ENCODE measurements at places on chromosomes 13 and 19.

DNA sequence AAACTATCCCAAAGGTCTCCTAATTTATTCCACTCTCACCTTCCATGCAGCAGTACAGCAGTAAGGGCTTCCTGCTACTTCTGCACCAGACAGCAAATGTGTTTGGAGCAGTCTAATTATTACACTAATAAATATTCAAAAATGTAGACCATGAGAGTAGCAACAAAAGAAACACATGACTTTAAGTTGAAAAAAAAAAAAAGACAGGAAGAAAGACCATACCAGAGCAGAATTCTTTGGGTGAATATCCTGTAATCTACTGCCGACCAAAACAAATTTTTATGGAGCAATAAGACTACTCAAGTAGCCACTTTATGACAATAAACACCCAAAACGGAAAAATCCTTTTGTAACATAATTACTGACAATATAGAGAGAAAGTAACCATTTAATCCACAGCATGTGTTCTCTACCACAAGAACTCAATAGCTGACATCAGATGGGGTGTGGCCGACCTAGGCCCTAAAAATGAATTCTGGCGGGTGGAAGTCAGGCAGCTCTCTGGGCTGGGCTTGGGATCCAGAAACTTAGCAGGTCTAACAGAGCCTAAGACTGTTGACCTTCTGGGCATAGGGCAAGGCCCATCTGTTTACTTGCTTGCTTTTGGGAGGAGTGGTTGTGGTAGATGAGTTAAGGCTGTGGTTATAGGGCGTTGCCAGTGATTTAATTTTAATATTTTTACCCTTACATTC is 4.6 kb downstream of the KLF12 start:
- no peak for DNase-seq

- no peak for DNase-seq
These were observed 9.6 kb upstream of the KL start for GRCh38 chr13:33006638-33007037.

DNA sequence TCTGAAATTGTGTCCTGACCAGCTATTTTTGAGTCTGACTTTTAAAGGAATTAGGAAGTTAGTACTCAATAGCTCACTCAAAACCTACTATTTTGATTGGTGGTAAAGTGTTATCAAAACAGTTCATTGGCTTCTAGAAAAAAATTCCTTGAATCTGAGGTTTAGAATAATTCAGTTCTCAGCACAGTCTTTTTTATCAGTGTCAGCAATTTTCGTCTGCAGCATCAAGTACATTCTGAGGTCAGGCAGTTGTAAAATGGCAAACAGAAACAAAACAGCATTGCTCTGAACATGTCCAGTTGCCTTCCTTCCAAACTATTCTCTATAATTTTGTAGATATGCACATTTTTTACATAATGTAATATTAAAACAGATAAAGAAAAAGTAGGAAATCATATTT is 1644.1 kb downstream of the SLITRK5 start:
- no peak for DNase-seq

DNA sequence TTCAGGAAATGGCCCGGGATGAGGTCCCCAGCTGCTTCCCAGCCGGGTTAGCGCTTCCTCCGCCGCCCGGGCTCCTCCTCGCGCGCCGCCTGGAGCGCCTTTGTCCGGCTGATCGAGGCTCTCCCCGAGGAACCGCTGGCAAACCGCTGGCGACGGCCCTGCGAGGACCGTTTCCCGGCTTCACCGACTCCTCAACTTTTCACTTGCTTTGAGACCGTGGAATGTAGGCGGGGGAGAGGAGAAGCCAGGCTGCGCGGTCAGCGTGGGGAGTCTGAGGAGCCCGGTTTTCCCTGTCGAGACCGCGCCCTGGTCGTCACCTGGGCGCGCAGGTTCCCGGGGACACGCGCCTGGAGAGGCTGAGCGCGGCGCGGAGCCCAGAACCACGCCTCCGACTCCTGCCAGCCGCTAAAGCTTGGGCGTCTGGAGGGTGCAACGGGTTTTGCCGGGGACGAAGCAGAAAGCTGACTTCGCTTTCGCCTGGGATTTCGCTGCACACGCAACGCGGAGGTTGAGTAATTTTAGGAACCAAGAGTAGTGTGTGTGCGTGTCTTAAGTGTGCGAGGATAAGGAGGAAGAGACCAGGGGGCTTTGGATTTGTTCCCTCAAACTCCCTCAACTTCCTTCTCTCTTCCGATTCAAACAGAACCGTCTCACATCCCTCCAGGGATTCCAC is 7.3 kb upstream of the DGKH start:
- DNase-seq, result peak; percentile 57

DNA sequence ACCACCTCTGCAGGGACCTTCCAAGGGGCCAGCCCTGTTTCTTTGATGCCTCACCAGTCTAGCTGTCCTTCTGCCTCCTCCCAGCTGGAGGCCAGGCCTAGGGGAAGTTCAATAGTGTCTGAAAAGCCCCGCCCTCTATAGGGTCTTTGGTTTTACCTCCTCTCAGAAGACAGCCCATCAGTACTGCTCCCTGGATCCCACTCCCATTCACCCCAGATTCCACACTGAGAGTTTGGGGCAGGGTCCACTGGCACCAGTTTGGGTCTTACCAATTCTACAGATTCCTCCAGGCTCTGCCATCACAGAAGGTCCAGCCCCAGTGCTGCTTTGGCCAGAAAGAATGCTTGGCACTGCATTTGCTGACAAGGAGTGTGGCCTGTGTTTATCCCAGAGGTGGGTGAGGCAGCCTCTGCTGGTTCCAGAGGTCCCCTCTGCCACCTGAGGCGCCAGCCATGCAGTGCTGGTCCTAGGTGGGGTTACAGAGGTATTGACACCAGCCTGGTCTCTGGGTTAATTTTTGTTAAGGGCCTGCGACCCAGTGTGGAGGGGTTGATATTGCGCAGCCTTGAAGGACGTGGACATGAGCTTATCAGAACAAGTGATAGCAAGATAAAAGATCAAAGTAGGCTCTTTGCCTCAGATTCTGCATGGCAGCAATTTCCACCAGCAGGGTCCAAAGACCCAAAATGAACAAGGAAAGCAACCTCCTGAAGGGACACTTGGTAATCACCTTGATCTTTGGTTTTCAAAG is 41.4 kb upstream of the IGSF23 start:
- DNase-seq, result no peak

GRCh38 chr19:10984166-10984735 is 23.4 kb downstream of the SMARCA4 start:
- no peak for DNase-seq

- DNase-seq, result peak; percentile 79
These were observed 11.3 kb upstream of the TNFRSF19 start for GRCh38 chr13:23558675-23559536.

DNA sequence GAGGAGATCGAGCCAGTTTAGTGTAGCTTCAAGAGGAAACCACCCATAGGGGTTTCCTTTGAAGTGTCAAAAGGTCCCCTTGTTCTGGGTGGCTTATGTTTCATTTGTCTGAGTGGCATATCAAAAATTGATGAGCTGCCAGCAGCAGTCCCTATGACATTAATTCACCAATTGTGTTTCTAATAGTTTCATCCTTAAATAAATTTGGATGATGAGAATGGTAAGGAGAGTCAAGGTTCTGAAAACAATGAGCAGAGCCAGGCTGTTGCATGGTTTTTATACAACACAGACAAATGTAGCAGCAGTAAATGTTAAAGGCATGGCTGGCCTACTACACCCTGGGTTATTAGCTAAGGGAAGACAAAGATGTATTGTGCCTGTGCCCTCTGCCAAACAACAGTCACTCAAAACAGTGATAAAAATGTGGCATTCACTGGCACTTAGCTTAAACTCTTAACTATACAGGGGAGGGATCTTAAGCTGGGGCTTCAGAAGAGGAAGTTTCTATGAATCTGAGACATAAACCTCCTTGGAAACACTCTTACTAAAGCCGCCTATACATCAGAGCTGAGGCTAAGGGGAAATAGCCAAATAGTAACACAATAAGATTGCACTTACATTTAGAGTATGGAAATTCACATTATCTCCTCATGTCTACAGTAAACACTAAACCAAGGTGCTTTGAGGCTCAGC is 200.5 kb downstream of the POU4F1 start:
- no peak for DNase-seq

- DNase-seq, result peak; percentile 14
These were observed 15.2 kb upstream of the SUPT20H start for GRCh38 chr13:37074703-37075102.

DNA sequence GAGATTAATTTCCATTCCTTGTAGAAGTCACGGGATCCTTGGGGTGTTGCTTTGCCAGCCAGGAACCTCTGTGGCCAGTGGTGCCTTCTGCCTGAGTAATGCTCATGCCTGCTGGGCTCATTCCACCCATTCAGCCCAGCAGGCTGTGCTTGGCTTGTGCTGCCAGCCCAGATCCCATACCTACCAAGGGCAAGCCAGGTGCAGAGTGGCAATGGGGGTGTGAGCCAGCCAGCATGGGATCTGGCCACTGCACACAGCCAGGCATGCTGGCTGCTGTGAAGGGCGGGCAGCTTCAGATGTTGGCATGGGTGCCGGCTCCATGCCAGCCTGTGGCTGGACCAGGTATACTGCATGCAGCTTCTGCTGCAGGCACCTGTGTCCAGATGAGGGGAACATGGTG is 42.5 kb downstream of the WDFY2 start:
- no peak for DNase-seq

- no peak for DNase-seq
These were observed 14.3 kb downstream of the CCDC97 start for GRCh38 chr19:41324231-41324702.

Data from RWPE1 (cell line).